Mesenteric fat pad (tissue), 1 donor: ENCODE measurements at places on chromosomes 1 and 21. TPM values are rescaled to one million over a fixed set of nuclear protein-coding genes. Genes with fewer than 3 reads are reported as not detected.

TCHHL1 gene
- total RNA-seq, result 0.42 TPM

GOLPH3L gene
- 19.1 TPM for total RNA-seq

FMO3 gene
- 2.3 TPM for total RNA-seq

NIBAN1 gene
- 25.9 TPM for total RNA-seq

ASAP3 gene
- 37.6 TPM for total RNA-seq

ERICH3 gene
- not detected for total RNA-seq

PADI2 gene
- 4.0 TPM for total RNA-seq

DNA sequence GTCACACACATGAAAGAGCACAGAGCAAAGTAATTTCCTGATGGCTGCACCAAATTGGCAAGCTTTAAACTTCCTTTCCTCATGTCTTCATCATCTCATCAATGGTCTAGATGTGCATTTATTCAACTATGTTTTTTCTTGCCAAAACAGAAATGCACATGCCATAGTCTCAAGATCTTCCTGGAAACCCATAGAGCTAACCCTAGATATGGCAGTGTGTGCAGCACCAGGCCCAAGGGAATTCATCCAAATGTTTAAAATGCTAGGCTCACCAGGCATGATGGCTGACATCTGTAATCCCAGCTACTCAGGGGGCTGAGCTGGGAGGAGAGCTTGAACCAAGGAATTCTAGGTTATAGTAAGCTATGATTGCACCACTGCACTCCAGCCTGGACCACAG lies 31.2 kb upstream of the PALMD start:
- DNase-seq, result no peak

DNA sequence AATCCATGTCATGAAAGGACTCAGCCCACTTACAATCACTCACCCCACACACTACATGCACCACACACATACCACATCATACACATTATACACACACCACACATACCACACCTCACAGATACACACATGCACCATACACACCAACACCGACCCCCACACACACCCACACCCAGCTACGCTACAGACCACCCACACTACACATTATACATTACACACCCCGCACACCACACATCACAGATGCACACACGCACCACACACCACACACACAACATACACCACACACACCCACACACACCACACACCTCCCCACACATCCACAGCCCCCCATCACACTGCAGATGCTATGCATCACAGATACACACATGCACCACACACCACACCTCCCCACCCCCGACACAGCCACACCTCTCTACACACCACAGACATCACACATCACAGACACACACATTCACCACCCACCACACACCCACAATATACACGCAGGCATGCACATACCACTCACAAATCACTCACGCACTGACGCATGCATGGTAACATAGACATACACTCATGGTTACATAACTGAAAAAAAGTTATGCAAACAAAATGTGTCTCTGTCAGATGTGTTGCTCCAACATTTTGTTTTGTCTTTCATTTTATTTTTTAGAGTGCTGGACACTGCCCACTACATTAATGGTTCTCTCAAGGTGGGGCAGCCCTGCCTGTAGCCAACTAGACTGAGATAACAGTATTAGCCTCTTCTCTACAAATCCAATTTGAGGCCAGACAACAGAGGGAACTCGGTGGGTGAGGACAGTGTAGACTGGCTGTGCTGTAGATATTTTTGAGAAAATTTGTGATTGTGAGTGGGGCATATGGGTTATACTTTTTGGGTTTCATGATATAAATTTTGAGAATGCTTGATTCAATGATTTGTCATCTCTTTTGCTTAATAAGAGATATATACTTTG lies 15.2 kb upstream of the PGBD2 start:
- DNase-seq, result no peak

DNA sequence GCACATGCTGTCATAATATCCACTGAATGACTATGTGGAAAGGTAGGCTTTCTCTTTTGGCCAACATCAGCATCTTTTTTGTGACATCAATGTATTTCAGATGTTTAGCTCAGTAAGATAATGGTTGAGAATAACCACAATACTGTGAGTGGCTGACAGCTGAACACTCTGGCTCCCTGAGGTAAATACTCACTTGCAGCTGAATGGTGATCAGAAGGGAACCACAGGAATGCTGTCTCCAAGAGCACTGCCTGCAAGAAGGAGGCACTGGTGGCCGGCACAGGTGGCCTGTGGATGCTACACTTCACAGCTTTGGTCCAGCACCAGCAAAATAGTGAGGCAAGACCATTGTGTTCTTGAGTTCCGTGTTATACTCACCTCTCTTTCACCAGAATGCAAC lies 118.7 kb upstream of the PPM1J start:
- no peak for DNase-seq

DNA sequence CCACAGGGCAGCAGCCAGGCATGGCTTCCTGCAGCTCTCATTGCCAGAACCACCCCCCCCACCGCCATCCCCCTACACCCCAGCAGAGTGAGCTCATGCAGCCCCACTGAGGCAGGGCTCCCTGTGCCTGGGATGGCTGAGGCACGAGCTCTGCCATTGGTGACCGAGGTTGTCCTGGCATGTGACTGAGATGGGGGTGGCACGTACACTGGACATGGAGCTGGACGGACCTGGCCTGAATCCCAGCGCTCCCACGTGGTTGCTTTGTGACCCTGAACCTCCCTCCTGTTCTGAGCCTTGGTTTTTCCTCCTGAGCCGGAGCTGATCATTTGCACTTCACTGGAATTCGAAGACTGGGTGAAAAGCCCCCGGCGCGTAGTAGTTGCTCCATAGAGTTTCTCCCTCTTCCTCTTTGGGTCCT lies 28.3 kb downstream of the ALPL start:
- no peak for DNase-seq

DNA sequence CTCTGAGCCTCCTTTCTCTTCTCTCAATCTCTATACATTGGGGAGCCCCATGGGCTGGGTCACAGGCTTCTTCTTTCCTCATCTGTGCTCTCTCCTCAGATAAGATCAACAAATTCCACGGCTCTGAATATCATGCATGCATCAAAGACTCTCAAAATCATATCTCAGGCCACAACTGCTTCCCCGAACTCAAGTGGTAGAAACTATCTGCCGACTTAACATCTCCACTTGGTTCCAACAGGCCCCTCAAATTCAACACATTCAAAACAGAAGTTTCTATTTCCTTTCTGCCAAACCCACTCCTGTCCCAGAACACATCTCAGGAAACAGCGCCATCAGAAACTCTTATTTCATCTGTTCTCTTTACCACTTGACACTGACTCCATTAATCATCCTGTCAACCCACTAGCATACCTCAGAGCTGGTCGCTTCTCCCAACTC lies 16.7 kb downstream of the DDX59 start:
- DNase-seq, result no peak

GRCh38 chr1:196546272-196547111 lies 61.7 kb downstream of the KCNT2 start:
- no peak for DNase-seq

DNA sequence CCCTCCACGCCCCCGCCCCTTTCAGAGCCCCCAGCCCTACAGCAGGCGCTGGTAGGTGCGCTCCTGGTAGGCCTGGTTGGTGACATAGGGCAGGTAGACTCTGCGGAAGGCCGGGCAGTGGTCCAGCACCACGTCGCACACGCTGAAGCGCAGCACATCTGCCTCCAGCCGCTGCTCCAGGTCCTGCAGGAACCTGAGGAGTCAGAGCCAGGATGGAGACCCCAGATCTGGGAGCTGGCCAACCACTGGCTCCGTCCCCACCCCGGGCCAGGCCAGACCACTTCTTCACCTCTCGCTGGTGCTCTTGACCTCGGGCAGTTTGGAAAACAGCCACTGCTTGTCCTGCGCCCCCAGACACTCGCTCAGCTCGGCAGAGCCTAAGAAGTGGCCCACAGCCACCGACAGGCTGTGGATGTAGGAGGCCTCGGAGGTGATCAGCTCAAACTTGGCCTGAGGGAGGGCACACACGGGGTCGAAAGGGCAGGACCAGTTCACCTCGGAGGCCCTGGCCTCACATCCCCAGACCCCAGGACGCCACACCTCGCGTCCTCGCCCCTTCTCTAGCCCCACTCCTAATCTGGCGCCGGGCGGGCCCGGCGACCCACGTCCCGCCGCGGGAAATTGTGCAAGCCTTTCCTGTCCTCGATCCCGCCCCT lies 6.4 kb downstream of the ARHGEF19 start:
- DNase-seq, result no peak

- DNase-seq, result no peak
Observed at GRCh38 chr21:34617753-34618339, 2.9 kb upstream of the RCAN1 start.

DNA sequence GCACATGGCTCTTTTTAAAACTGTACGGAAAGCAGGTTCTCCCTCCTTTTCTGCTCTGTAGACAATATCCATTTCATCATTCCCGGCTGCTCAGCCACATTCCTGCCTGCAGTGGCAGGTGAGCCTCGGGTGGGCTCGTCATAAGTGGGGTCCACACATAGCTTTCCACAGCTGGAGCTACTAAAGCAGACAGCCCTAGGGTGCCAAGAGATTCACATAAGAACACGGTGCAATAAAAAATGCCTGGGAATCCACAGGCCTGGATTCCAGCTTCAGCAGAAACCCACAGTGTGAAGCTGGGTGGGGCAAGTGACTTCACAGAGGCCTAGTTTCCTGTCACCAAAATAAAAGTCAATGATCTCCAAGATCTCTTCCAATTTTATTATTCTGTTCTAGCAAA lies 96.4 kb downstream of the MIS18A start:
- no peak for DNase-seq

DNA sequence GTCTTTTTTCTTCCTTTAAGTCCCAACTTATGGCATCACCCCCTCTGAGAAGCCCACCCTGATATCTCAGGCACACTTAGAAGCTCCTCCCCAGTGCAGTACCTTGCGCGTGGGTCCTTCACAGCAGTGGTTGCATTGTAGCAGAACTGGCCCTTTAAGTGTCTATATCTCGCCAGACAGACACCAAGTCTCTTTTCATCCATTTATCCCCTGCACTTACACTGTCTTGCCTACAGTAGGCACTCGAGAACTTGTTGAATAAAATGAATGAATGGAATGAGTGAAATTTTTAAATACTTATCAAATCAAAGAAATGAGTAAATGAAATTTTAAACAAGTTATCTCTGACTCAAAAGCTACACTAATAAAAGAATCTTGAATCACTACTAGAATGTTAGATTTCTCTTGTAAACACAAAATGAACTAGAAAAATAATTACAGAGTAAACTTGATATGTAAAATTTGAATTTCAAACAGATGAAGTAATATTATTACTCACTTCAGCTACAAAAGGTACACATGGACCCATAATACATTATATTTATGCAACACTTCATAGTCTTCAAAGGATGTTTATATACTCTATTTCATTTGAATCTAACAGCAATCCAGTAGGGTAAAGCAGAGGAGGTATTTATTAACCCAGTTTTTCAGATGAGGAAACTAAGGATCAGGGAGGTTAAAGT lies 54.7 kb upstream of the MAN1A2 start:
- DNase-seq, result no peak

DNA sequence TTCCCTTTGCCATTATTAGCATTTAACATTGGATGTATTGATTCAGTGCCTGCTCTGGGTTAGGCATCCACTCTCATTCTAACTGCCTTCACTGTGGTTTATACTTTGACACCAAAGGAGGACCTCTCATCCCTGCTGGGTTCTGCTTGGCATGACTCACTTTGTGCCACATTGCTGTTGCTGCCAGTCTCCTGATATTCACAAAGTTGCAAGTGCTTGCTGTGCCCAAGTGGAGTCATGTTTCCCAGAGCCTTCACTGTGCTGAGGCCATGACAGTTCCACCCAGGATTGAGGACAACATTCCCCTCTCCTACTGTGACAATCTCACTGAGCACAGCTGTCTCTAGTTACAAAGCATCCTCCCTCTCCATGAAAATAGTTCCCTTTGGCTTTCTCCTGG lies 519.9 kb upstream of the USP24 start:
- DNase-seq, result no peak

DNA sequence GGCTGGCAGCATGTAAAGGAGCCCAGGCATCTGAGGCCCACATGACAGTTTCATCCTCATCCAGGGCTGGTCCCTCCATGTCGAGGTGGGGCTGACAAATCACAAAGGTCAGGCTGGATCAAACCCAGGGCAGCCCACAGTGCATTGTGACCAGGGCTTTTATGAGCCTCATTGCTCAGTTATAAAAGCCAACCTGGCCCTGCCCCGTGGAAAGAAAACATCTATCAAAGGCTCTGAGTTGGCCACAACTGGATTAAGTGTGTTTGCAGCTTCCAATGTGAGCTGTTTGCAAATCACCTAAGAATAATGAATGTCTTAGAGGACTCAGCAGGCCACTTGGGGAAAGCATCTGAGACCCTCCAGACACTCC lies 45.4 kb downstream of the GRHL3 start:
- DNase-seq, result no peak

- DNase-seq, result no peak
Observed at GRCh38 chr1:221411283-221411682, 330.6 kb downstream of the DUSP10 start.

DNA sequence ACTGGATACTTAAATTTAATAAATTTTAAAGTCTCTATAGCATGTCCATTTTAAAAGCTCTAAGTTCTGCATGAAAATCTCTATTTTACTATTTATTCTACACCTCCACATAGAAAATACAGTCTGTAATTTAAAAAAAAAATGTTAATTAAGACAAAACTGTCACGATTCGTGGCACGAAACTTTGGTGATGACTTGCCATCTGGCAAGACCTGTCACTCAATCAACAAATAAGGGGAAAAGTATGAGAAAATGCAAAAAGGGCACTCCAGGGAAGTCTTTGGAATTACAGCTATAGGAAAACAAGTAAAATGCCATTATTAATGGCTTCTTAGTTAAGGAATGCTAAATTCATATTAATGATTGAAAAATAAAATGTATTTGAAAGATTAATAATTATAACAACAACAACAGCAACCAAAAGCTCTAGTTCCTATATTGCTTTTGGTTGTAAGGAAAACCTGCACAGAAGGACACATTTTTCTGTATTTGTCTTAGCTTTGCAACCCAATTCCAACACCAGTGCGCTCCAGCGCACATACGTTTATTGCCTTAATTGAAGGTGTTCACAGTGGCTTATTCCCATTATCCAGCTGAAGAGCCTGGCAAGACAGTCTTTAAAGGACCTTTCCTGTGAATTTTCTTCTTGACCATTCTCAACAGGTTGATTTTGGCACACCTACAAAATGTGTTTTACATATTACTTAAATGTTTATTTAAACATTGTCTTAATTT lies 107.8 kb downstream of the PLPPR5 start:
- DNase-seq, result no peak

DNA sequence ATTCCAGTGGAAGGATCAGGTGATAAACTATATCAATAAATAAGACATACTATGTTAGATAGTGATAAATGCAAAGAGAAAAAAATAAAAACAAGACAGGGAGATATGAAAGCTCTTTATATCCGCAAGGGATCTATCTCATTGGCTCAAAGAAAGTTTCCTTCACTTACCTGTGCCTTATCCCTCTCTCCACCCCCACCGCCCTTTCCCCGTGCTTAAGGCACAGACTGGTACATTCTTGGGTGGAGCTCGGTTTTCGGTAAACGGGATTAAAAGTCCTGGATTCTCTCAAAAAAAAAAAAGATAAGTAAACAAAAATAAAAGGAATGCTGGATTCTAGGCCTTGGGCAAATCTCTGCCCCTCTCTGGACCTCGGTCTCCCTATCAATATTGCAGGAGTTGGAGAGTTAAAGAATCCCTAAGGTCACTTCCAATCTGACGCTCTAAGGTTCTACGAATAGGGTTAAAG lies 593 bp upstream of the DNAJC16 start:
- no peak for DNase-seq
